T-helper 17 cell (primary cell): ENCODE measurements at places on chromosomes 2 and 18. TPM values are rescaled to one million over a fixed set of nuclear protein-coding genes. Genes with fewer than 3 reads are reported as not detected.

DNA sequence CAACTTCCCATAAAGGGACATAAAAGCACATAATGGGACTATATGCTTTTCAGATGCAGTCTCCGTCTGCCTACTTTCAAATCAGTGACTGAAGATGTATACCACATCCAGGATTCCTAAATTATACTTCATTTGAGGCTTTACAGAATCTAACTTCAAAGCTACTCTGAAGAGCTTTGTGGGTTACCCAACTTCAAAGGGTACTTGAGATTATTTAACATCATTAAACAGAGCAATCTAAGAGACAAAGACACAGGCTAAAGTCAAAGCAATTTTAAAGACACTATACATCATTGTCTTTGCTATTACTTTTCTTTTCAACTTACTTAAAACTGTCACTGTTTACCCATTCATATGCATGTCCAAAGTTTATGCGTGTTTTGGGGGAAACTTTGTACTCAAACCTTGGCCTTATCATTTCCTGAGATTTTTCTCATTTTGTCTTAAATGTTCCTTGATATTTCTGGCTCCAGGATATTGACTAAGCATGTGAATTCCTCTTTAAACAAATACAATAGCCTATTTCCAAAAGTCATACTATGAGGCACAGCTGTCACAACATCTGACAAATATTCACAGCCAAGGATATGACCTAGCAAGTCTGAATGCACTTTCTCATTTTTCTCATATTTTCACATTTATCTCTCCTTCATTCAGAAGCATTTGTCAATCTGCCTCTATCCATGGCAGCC, 1985.1 kb upstream of the PIK3C3 start:
- DNase-seq: no peak

GRCh38 chr2:212177724-212178123, 360.9 kb downstream of the ERBB4 start:
- DNase-seq: no peak

ACADL gene
- not detected for total RNA-seq

GRCh38 chr2:233210843-233211547, 40.5 kb upstream of the ATG16L1 start:
- no peak for DNase-seq

KCNF1 gene
- total RNA-seq: not detected

DNA sequence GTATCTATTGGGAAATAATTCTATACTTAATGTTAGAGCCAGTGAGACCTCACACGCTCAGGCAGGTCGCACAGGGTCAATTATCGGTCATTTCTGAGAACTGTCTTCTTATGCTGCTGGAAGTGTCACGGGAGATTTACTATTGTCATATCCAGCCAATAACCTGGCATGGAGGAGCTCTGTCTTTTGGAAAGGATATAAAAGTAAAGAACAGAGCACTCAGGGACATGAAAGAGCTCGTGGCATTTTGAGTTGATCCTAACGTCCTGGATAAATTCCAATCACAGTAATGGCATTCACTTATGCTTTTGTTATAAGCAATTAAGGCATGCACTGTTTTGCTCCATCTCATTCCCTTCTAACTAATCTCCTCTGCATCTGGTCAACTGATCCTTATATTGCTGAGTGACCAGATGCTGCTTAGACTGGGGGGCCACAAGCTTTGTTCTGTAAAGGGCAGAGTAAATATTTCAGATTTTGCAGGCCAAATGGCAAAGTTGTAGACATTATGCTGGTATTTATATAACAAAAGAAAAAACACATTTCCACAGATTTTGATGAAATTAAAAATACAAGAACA, 453.5 kb upstream of the SMIM21 start:
- no peak for DNase-seq

LONRF2 gene
- 0.12 TPM for total RNA-seq

DNA sequence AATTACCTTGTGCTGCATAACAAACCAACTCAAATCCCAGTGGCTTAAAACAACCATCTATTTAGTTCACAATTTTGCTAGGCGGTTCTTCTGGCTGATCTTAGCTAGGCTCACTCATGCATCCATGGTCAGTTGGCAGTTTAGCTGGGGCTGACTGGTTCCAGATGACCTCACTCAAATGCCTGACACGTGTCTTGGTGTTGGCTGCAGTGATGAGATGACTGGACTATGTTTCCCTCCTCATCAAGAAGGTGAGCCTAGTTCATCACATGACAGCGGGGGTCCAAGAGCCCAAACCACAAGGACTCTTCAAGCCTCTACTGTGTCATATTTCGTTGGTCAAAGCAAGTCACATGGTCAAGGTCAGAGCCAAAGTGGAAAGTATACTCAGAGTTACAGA, 42.7 kb upstream of the ACTR3 start:
- no peak for DNase-seq
